A549 (cell line): ENCODE measurements at places on chromosomes 6 and 20. TPM values are rescaled to one million over a fixed set of nuclear protein-coding genes. Genes with fewer than 3 reads are reported as not detected.

TRIM15 gene
- polyA plus RNA-seq: 0.04 to 0.09 TPM (median 0.08 TPM) in 3 replicates

PTK6 gene
- 1.6 to 2.2 TPM (median 2.0 TPM) in 3 replicates for polyA plus RNA-seq

SLC13A3 gene
- polyA plus RNA-seq: 0.19 TPM in 1 of 3 replicates, not detected in the others

RNF5 gene
- 46.2 to 64.1 TPM (median 62.7 TPM) in 3 replicates for polyA plus RNA-seq

MPIG6B gene
- not detected in 3 replicates for polyA plus RNA-seq

NEDD9 gene
- 43.6 to 47.9 TPM (median 46.7 TPM) in 3 replicates for polyA plus RNA-seq

PNPLA1 gene
- polyA plus RNA-seq: 0.04 TPM in 1 of 3 replicates, not detected in the others

SYNJ2 gene
- polyA plus RNA-seq: 26.5 to 28.5 TPM (median 26.7 TPM) in 3 replicates

LTA gene
- 0.07 to 0.08 TPM in 2 of 3 replicates, not detected in the other for polyA plus RNA-seq

GCLC gene
- polyA plus RNA-seq: 108 to 116 TPM (median 113 TPM) in 3 replicates

HTR1E gene
- polyA plus RNA-seq: not detected in 3 replicates

NPEPL1 gene
- 31.5 to 40.3 TPM (median 34.6 TPM) in 3 replicates for polyA plus RNA-seq

GPR63 gene
- polyA plus RNA-seq: 0.48 to 0.52 TPM (median 0.49 TPM) in 3 replicates

NMBR gene
- polyA plus RNA-seq: not detected in 3 replicates

FAM83C gene
- 0.03 TPM in 1 of 3 replicates, not detected in the others for polyA plus RNA-seq

TM9SF4 gene
- polyA plus RNA-seq: 40.3 to 52.3 TPM (median 51.4 TPM) in 3 replicates

MUCL3 gene
- 0.03 to 0.08 TPM (median 0.04 TPM) in 3 replicates for polyA plus RNA-seq

DNAH8 gene
- not detected in 3 replicates for polyA plus RNA-seq

IL20RA gene
- polyA plus RNA-seq: not detected in 3 replicates

HSPA1B gene
- polyA plus RNA-seq: 56.7 to 125 TPM (median 98.6 TPM) in 3 replicates

C6orf58 gene
- polyA plus RNA-seq: 0.11 TPM in 1 of 3 replicates, not detected in the others

HMGCLL1 gene
- 0.28 to 0.33 TPM (median 0.31 TPM) in 3 replicates for polyA plus RNA-seq

COL11A2 gene
- 0.93 to 1.3 TPM (median 1.1 TPM) in 3 replicates for polyA plus RNA-seq

TNNC2 gene
- 0.17 to 0.22 TPM in 2 of 3 replicates, not detected in the other for polyA plus RNA-seq
